ENCODE measurements at places on chromosomes 2 and 18. TPM values are rescaled to one million over a fixed set of nuclear protein-coding genes. Genes with fewer than 3 reads are reported as not detected.

DNA sequence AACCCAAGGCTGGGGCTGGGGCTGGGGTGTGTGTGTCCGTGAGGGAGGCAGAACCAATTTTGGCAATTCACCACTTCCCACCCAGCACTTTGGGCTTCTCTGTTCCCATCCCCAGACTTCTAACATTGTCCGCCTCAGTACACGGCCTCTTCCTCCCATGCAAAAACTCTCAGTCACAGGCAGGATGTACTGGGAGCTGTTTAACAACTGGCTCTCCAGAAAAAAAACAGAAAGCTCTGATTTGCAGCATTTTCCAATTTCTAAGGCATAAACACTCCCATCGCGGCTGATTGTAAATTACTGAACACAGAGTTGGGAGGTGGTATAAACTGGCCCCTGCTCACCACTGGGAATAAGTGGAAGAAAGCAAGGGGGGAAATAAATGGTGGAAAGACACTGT, 73.1 kb upstream of the MAP4K3 start:
- no peak for DNase-seq

DNA sequence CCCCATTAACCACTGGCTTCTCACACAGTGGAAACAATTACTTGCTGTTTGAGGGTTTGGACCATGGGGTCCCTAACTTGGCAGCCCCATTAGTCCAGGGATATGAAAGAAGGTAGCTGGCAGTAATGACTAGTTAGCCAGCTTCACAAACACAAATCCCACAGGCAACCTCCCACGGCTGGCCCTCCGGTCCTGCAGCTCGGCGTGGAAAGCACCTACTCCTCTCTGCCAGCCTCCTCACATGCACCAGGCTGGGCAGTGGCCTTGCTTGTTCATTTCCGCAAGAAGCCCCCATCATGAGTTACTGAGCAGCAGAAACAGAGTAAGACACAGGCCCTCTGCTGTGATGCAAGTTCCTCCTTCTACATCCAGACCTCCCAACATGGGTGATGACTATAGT, 13.7 kb downstream of the C1QL2 start:
- DNase-seq = no peak

- peak; percentile 72 for DNase-seq
These were observed 531.9 kb downstream of the IRS1 start for GRCh38 chr2:226267516-226268289.

The TP53I3 gene
- total RNA-seq = 25.4 TPM

DNA sequence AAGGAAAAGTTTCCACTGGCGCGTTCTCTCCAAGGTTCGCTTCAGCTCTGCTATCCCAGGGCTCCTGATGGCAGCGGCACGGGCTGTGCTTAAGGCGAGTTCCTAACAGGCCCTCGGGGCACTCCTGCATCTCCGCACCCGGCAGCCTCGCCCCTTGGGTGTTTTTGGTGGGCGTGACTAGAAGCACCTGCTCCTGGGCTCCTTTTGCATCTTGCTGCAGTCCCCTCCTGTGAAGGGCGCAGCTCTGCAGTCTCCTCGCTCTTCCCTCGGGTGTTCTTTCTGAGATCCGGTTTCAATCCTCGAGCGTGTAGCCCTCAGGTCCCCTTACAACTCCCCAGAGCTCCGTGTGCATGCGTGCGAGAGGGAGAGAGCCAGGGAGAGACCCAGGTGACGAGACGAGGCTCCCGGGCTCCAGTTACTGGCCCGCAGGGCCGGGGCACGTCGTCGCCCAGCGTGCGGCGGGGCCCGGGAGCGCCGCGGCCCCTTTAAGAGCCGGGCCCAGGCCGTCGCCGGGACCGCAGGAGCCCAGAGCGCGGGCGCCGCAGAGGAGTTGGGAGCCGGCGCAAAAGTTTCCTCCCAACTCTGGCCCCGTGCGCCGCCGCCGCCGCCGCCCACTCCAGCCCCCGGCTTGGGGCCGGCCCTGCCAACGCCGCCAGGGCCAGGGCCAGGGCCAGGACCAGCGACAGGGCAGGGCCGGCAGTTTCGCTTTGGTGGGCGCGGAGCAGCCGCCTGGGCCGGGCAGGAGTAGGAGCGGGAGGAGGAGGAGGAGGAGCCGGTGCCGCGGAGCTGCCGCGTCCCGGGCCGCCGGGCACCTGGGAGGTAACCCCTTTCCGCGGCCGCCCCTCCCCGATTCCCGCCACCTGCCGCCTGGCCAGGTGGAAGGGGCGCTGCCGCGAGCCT, at the start of gene PARD3B:
Gene PARD3B (plus strand): TSS at position 515 of the 900 bp plus-strand sequence. CDS start 525 bp downstream, outside the sequence.
- peak; percentile 85 for DNase-seq

DNA sequence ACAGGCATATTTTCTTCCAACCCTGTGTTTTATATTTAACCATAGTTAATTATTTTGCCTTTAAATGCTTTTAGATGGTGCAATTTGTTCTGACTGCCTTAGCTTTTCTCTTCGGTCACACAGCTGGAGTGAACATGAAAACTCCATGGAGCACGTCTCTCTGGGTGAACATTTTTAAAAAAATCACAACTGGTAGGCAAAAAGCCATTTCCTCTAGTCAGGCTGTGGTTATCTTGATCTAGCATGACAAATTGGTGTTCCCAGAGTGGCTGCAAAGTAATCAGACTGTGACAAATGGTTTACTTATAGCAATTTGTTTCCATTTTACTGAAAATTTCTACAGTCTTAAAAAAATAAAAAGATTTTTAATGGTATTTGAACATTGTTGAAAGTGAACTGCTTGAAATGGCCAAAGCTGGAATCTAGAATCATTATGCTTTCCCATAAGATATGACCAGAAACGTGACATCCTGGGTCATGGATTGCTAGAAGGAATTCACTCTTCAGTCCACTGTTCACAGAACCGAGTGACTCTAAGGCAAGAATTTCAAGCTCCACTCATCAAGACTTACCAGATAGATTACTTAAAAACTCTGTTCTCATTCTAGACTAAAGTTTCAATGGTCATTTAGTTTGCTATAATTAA, 703.6 kb downstream of the CPS1 start:
- peak; percentile 0 for DNase-seq

The ATP6V1B1 gene
- 3.0 TPM for total RNA-seq

The CDH20 gene
- total RNA-seq = not detected

DNA sequence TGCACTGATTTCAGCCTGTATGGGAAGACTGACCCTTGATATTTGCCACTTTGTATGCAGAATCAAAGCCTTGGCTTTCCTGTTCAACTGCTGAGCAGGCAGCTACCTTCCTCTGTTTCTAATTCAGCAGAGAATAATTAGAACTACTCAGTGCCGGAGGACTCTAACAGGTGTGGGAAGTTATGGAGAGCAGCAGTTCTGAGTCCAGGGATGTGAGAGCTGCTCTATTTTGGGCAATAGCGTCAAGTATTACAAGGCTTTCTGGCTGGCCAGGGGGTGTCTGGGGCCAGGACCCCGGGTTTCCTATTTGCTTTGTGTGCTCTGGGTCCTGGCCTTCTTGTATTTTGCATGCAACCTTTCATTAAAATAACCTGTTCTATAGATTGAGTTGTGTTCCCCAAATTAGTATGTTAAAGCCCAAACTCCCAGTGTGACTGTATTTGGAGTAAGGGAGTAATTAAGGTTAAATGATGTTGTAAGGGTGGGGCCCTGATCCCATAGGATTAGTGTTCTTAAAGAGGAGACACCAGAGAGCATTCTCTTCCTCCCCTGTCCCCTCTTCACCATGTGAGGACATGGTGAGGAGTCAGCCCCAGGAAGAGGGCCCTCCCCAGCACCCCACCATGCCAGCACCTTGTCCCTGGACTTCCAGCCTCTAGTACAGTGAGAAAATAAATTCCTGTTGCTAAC, 5.6 kb upstream of the NTSR2 start:
- no peak for DNase-seq

DNA sequence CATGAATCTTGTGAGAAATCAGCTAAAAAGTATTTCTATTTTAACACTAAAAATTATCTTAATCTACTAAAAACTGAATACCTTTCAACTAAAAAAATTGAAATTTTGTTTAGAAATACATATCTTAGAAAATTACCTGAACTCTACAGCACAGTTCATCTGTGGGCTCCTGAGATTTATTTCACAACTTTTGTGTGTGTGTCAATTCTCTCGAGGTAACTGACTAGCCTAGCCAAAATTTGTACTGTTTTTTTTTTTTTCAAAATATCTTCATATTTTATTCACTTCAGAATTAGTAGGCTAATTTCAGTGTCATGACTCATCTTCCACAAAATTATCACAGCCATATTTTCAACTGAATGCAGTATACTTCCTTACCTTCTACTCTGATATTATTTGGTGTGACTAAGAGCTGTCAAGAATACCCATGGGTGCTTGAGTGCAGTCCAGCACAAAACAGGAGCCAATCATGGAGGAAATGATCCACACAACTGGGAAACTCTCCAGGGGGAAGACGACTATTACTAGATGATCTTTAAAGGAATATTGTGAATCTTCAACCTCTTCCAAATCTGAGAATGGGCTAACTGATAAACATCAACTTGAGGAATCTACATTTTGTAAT, 174.6 kb downstream of the ZNF385B start:
- DNase-seq = no peak

GRCh38 chr2:5391362-5391761, 300.8 kb upstream of the SOX11 start:
- peak; percentile 31 for DNase-seq

The MERTK gene
- total RNA-seq = 8.7 TPM

DNA sequence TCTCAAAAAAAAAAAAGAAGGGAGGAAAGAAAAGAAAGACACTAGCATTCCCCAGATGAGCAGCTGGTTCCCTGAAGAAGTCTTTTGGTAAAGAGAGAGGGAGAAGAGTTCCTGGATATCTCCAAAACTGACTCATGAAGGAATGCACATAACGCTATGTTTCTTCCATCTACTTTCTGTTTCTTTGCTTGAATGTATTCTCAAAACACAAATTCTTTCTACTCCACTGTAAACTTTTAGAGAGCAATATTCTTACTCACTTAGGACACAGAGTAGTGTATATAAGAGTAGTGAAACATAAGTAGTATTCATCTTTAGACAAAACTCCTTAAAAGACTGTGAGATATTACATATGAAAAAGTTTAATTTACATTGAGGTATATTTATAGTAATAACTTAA, 64.2 kb downstream of the TRIP12 start:
- DNase-seq = no peak

- DNase-seq = no peak
These were observed 207.5 kb upstream of the EPHA4 start for GRCh38 chr2:221779614-221780067.

DNA sequence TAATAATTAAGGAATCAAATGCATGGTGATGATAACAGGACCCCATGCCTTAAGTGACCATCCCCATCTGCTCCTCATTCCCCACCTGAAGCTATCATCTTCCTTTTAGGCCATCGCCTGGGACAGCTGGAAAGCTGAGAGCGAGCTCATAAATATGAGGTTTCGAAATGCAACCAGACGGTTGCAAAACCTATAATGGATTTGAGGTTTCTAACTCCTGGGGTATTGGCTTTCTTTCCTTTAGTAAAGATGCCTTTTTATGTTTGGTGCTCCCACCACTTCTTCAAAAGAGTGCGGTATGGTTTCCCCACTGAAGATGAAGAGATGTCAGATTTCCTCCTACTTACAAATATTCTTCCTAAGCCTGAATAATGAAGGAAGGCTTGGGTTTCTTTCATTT, 1589.5 kb upstream of the PIK3C3 start:
- no peak for DNase-seq

The C1QL2 gene
- total RNA-seq = 0.30 TPM

DNA sequence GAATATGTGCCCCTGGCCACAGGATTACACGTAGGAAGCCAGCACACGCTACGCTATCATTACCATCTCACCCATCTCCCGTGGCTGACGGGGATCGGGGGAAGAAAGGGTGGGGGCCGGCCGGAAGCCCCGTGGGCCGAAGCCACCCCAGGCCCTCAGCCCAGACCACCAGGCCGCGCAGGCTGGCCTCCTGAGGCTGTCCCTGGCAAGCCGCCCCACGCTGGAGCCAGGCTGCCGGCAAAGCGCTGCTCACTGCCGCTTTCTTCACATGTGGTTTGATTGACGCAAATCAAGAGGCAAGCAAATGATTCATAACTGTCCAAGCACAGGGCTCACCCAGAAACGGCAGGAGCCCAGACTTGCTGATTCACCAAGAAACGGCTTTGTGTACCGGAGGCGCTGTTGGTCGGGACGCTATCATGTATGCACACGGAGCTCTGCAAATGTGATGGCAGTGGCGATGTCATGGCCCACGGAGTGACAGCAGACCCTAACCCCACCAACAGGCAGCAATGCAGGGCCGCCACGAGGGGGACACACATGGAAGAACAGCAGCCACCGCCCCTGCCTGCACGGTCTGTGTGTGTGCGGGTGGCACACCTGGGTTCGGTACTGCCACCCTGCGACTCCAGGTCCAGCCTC, 125.7 kb downstream of the HDAC4 start:
- DNase-seq = peak; percentile 95

The POLR1A gene
- total RNA-seq = 12.5 TPM

The NT5DC4 gene
- total RNA-seq = not detected

DNA sequence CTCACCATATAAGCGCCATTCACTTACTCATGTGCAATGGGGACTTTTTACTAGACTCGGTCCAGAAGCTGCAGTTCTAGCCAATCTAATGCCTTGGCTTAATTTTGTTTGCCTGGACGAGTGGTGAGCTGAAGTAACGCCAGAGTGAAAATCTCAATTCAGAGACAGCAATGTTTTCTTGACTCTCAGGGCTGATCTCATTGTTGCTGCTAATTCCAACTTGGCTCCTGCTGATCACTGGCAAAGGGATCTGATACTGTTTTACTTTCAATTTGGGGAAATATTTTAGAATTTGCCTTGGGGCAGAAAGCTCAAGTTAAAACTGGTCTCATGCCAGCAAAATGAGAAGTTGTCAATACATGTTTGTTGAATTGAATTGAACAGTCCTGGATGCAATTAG, 906.6 kb upstream of the CDH2 start:
- DNase-seq = peak; percentile 17

- no peak for DNase-seq
These were observed 177.5 kb downstream of the MTCL1 start for GRCh38 chr18:8882632-8883408.

DNA sequence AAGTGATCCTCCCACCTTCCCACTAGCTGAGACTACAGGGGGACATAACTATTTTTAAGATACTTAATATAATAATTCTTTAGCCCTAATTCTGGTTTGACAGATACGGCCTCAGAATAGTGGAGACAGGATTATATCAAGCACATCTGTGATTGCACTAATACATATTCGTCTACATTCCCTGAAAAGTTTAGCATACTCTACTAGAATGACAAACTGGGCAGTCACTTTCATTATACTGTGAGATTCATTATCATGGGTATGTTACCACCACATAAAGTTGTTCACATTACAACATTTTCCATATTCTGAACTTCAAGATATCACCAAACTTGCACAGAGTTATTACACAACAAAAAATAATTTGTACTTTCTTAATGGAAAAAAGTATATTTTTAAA, 11.0 kb downstream of the FAM210A start:
- no peak for DNase-seq

The AQP12A gene
- not detected for total RNA-seq

DNA sequence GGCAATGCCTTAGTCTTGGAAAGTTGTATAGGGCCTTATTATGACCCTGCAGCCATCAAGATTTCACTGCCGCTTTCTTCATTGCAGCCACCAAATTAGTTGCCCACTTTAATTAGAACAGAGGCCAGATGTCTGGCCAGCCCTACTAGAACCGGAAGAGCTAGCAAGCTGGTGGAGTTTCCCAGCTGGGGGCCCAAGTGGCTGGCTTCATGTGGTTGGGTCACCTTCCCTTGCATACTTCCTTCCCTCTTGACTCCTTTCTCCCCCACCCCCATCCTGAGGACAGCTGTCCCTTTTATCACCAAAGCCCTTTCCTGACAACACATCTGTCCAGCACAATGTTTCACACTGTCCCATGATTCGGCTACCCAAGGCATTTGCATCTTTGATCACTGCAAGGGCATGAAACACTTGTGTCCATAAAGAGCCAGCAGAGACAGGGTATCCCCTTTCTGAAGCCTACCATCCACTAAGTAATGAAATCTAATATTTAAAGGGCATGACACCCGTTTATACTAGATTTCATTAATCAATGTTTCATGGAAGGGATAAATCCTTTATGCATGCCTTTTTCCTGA, 187.2 kb downstream of the BCL11A start:
- peak; percentile 19 for DNase-seq
